ENCODE measurements at places on chromosomes 3 and 15. TPM values are rescaled to one million over a fixed set of nuclear protein-coding genes. Genes with fewer than 3 reads are reported as not detected.

Gene CCDC13
- total RNA-seq: 0.63 TPM

DNA sequence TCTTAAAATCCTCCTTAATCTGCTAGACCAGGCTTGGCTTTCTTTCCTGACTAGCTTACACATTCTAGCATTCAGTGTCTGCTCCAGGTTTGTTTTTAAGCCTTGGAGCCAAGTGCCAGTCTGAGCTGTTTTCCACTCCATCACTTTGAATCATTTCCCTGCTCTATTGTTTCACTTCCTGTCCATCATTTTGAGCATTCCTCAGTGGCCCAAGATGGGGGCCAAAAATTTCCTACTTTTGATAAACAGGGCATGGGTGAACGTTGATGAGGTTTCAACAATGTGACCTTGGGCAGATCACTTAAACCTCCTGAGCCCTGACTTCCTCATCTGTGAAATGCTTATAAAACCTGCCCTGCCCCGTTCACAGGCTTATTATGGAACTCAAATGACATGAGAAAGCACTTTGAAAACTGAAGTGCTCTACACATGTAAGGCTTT lies 4.4 kb downstream of the CYP19A1 start:
- no peak overlapping the region for H3K4me3 ChIP-seq
- DNase-seq: no peak
- no peaks in the 10 kb centered on the region for H3K4me1 ChIP-seq
- H3K36me3 ChIP-seq: no peaks in the 10 kb centered on the region
- H3K27ac ChIP-seq: no peak overlapping the region
- H3K27me3 ChIP-seq: peaks cover 2% of the 10 kb centered on the region

Gene ARPC4
- 321 TPM for total RNA-seq

- no peak overlapping the region for H3K27ac ChIP-seq
- no peaks in the 10 kb centered on the region for H3K4me1 ChIP-seq
- H3K36me3 ChIP-seq: no peaks in the 10 kb centered on the region
- no peak for DNase-seq
- no peak overlapping the region for H3K4me3 ChIP-seq
These were observed 160.9 kb downstream of the IGF1R start for GRCh38 chr15:98809273-98809672.

GRCh38 chr3:110910346-110910955 lies 161.2 kb upstream of the NECTIN3 start:
- no peaks in the 10 kb centered on the region for H3K4me1 ChIP-seq
- no peak overlapping the region for H3K4me3 ChIP-seq
- no peak for DNase-seq
- no peak overlapping the region for H3K27ac ChIP-seq
- no peaks in the 10 kb centered on the region for H3K27me3 ChIP-seq

- no peak overlapping the region for H3K27ac ChIP-seq
- no peak for DNase-seq
- H3K4me3 ChIP-seq: no peak overlapping the region
- no peaks in the 10 kb centered on the region for H3K36me3 ChIP-seq
- H3K27me3 ChIP-seq: no peaks in the 10 kb centered on the region
- peaks cover 26% of the 10 kb centered on the region for H3K4me1 ChIP-seq
These were observed 25.4 kb downstream of the CACNA2D2 start for GRCh38 chr3:50478051-50478450.

Gene THSD4
- total RNA-seq: not detected

Gene CKMT1A
- total RNA-seq: not detected

DNA sequence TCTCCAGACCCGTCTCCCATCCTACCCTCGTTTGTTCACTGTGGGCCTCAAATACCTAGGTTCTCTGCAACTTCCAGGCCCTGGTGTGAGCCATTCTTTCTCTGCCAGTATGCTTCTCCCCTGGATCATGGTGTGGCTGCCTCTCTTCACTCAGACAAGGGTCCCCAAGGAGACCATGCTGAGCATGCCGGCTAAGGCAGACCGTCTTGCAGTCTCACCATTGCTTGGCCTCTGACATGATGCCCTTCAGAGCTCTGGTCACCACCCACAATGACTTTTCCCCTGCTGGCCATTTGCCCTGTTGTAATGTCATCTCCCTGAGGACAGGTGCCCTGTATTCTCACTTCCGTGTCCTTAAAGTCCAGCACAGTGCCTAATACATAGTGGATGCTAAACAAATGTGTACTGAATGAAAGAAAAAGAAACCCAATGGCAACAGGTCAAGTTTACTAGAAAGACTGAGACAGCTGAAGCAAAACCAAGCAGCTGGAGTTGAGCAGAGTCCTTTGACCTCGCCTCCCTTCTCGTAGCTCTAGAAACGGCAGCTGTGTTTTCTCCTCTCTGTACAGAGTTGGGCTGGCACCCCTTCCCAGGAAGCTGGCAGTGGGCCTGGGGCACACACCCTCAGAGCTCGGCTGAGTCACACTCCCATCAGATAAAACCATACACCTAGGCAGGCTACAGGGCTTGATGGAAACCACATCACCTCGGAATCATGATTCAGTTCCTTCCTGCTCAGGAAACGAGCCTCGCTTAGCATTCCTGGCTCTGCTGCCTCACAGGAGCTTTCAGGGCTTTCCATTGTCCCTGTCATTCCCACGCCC lies 8.6 kb downstream of the TLR9 start:
- peak overlapping the region; percentile 89 for H3K27ac ChIP-seq
- H3K27me3 ChIP-seq: no peaks in the 10 kb centered on the region
- DNase-seq: peak; percentile 51
- H3K4me3 ChIP-seq: peak overlapping the region; percentile 79
- peaks cover 67% of the 10 kb centered on the region for H3K4me1 ChIP-seq

Gene LRRC31
- total RNA-seq: not detected
